ENCODE measurements at places on chromosomes 12 and 14.

- no peak for DNase-seq
Measured at GRCh38 chr12:92288561-92288960, 142.9 kb upstream of the BTG1 start.

DNA sequence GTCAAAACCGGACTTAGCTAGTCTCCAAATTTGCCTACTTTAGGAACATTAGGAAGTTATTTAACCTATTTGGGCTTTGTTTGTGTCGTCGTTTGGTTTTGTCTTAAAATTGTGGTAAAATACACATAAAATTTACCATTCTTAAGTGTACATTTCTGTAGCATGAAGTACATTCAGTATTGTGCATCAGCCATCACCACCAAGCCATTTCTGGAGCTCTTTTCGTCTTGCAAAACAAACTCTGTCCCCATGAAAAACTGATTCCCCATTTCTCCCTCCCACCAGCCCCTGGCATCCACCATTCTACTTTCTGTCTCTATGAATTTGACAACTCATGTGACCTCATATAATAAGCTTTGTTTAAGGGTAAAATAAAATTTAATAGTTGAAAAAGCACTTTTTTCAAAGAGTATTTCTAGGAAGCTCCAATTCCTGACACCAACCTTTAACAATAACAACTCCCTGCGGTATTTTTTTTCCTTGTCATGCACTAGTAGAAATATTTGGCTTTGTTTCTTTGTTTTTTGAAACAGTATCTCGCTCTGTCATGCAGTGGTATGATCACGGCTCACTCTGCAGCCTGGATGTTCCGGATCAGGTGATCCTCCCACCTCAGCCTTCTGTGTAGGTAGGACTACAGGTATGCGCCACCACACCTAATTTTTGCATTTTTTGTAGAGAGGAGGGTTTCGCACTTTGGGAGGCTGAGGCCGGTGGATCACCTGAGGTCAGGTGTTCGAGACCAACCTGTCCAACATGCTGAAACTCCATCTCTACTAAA is 3.6 kb upstream of the UBC start:
- DNase-seq: no peak

DNA sequence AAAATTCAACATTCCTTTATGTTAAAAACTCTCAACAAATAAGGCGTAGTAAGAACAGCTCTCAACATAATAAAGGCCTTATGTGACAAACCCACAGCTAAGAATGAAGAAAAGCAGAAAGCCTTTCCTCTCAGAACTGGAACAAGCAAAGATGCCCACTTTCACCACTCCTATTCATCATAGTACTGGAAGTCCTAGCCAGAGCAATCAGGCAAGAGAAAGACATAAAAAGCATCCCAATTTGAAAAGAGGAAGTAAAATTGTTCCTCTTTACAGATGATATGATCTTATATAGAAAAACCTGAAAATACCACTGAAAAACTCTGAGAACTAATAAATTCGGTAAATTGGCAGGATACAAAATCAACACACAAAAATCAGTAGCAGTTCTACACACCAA is 52.1 kb downstream of the STON2 start:
- no peak for DNase-seq

DNA sequence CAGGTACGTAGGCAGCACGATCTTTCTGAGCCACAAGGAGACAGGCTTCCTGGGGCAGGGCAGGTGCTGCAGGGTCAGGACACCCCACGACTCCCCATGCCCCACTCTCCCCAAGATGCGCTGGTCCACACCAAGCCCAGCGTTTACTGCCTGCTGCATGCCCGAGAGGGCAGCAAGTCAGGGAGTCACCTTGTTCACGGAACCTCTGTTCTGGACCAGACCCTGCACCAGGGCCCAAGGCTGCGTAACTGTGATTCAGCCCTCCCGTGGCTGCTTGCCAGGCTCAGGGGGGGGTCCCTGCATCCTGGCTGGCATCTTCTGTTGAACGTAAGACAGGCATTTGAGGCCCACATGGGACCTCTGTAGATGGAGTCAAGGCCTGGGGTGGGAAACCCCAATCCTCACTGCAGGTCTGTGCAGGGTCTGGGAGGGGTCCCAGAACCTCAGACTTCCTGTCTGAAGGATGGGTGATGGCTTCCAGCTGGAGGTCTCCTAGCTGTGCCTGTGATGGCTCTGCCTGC is 228.6 kb upstream of the RTL1 start:
- no peak for DNase-seq

- DNase-seq: no peak
Measured at GRCh38 chr12:127923501-127923900, 343.5 kb upstream of the TMEM132C start.

DNA sequence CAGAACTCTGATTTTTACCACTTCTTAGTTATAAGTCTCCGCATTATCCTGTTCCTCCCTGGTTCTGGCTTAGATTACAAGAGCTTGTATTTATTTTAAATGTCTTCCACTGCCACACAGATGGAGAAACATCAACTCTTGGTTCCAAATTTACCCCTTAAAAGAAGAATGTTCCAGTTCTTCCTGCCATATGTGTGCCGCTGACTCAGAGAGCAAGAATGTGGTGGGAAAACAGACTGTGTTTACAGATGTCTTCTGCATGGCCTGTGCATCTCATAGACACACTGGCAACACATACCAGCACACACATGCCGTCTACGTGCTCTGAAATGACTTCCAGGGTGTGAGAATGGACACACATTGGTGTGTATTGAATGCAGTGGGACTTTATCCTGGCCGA is 383.0 kb downstream of the LRIG3 start:
- no peak for DNase-seq

GRCh38 chr12:71214511-71215285 is 56.9 kb upstream of the TSPAN8 start:
- no peak for DNase-seq

- no peak for DNase-seq
Measured at GRCh38 chr14:62189698-62190097, 427.5 kb downstream of the SNAPC1 start.

GRCh38 chr14:92665661-92666110 is 82.7 kb downstream of the LGMN start:
- DNase-seq: no peak

DNA sequence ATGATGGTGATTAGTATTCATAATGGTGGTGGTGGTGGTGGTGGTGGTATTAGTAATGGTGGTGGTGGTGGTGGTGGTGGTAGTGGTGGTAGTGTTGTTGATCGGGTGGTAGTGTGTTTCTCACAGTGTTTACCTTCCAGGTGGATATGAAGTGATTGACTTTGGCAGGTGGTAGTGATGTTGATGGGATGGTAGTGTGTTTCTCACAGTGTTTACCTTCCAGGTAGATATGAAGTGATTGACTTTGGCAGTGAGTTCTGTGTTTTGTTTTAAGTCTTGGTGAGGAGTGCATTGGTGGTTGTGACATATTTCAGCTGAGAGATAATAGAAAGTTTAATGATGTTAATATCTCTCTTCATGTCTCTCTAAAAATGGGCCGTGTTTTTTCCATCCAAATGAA is 189.4 kb downstream of the TMTC2 start:
- no peak for DNase-seq

DNA sequence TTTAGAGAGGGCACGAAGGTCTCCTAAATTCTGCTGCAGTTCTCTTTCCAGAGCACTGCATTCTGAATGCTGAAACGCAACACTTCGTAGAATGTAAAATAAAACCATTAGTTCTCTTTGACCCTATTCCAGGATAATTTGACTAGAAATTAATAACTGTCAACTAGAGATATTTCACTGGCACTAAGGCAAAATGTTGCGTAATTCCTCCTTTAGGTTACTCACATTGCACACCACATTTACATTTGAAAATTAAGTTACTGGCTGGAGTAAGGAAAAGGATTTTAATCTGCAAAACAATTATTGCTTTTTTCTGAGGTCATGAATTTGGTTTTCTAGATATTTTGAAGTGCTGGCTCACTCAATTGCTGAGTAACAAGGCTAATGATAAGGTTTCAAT is 58.0 kb upstream of the TRHDE start:
- no peak for DNase-seq

GRCh38 chr12:75781532-75782046 is 250.0 kb downstream of the PHLDA1 start:
- no peak for DNase-seq

GRCh38 chr12:91978143-91978542 is 167.5 kb downstream of the BTG1 start:
- no peak for DNase-seq

DNA sequence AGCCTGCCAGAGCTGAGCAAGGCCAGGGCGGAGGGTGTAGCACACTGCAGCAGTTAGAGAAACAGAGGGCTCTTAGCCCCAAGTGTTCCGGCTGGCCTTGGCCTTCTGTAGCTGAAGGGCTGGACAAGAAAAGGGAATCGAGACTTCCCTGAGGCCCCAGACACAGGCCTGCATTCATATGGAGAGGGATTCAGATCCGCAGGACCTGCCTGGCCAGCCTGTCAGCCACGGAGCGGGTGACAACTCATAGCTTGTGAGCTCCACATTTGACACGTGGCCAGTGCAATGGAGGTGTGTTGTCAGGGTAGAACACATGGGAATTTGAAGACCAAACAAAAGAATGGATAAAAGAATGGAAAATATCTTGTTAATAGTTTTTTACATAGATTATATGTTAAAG is 182.2 kb upstream of the GSC start:
- DNase-seq: no peak

DNA sequence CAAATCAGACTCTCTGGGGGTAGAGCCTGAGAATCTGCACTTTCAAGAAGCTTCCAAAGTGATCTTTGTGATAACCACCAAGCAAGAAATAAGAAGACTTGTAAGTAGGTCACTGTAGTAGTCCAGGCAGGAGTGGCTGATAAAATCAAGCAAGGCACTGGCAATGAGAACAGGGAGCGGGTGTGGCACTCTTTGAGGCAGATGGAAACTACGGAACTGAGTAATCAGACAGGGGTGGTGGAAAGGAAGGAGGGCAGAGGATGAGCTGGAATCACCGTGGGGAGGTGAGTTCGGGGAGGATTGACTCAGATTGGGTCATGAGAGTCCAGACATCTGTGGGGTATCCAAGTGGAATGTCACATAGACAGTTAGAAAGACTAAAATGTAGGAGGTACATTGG is 44.4 kb upstream of the PLXNC1 start:
- no peak for DNase-seq

DNA sequence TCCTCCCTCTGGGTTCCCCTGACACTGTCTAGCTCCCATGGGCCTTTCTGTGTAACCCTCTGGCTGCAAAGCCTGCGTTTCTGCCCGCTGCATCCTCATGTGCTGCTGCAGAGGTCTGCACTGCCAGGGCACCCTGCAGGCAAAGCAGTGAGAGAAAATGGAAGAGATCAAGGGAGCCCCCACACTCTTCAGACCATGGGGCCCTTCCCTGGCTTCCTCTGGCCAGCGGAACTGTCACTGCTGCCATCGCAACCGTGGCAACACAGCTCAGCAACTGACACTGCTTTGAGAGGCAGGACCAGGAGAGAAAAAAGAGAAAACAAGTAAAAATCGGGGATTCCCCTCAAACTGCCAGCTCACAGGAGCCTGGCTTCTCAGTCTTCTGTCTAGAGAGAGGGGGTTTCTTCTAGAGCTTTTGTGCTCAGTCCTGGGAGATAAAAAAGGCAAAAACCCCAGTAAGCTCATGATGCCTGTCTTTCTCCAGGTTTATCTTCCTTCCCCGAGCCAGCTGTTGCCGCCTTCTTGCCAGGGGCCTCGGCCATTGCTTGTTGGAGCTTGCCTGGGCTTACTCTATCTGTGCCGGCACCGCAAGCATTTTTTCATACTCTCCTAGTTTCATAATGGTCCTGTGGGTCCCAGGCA is 38.9 kb downstream of the C14orf132 start:
- DNase-seq: peak; percentile 58

DNA sequence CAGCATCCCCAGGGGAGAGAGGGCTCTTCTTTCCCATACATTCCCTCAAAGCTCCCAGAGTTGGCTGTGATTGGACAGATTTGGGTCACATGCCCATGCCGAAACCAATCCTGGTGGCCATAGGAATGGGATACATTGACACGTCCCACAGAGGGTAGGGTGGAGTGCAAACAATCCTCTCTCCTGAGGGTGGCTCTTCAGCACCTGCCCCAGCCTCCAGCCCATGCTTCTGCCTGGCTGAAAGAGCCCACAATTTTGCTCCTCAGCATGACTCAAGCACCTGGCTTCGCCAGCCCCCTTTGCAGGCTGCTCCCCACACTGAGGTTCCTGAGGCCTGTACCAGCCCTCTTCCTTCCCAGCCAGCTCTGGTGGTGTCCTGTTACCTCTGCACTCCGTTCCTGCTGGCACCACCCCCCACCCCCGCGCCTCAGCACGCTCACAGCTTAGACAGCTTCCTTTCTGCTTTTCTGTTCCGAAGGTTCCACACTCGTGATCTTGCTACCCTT is 71.7 kb downstream of the CCDC92 start:
- DNase-seq: no peak

DNA sequence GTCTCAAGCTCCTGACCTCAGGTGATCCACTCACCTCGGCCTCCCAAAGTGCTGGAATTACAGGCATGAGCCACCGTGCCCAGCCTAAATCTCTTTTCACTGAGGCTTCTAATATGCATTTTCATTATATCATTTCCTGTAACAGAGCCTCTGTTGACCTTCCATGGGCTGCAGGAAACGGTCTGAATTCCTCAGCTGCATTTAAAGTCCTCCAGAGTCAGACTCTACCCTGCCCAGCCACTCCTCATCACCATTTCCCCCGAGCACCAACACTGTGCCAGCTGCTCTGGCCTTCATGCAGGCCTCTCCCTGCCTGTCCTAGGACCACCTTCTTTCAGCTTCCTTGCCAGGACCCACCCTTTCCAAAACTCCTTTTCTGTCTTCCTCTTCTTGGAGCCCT is 9.8 kb upstream of the NFKBIA start:
- no peak for DNase-seq

GRCh38 chr12:116320791-116321217 is 43.3 kb upstream of the MED13L start:
- DNase-seq: no peak

GRCh38 chr12:52149182-52149641 is 42.6 kb downstream of the KRT80 start:
- no peak for DNase-seq

- DNase-seq: no peak
Measured at GRCh38 chr14:83433618-83434017, 1900.0 kb upstream of the SEL1L start.

DNA sequence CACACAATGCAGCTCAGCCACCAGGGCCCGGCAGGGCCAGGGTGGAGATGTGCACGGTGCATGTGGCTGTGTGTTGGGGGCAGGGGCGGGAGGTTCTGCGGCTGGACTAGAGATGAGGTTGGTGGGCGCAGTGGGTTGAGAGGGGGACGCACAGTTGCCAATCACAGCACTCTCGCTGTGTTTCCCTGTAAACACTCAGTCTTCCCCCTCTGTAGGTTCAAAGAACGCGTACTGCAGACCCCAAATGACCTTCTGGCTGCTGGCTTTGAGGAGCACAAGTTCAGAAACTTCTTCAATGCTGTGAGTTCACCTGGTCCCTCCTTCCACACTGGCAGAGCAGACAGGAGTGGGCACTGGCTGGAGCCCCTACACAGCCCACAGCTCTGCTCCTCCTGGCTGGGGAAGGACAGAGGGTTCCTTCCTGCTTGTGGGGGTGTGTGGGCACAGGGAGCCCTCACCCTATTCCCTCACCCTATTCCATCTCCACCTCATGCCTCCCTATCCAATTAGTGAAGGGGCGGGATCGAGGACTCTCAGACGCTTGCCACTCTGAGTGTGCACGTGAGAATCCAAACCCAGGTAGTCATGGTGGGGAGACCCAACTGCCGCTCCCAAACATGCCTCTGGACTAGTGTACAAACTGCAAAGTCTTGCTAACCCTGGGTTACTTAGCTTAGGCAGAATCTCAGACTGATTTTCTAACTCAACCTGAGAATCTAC is 17.8 kb downstream of the OTUB2 start:
- DNase-seq: no peak

GRCh38 chr12:49109641-49110463 is 795 bp downstream of the LMBR1L start:
- no peak for DNase-seq

- DNase-seq: no peak
Measured at GRCh38 chr12:94805749-94806529, 155.6 kb upstream of the TMCC3 start.
